ENCODE measurements at places on chromosomes 11 and 22.

DNA sequence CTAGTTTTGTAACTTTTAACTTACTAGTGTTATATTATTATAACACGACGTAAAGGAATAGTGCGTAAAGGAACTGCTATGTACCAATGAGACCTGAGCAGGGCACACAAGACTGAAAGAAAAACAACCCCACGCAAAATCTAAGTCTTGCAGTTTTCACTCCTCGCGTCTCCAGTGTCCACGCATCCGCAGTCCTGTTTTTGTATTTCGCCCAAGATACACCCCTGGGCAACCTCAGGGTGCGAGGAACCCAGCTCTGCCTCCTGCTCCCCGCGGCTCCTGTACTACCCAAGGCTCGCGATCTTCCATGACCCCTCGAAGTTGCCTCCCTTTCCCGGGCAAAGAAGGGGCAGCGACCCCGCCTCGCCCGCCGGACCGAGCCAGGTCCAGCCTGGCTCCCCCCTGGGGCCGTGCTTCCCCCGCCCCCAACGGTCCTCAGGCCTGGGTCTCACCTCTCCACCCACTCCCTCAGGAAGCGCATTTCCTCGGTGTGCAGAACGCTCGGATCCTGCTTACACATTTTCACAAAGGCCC, 393 bp downstream of the ST13 start:
- DNase-seq, result no peak

- DNase-seq, result no peak
These were observed 526 bp downstream of the C1QTNF6 start for GRCh38 chr22:37187552-37187890.

GRCh38 chr22:49666146-49666809, 161.4 kb downstream of the BRD1 start:
- DNase-seq, result no peak

DNA sequence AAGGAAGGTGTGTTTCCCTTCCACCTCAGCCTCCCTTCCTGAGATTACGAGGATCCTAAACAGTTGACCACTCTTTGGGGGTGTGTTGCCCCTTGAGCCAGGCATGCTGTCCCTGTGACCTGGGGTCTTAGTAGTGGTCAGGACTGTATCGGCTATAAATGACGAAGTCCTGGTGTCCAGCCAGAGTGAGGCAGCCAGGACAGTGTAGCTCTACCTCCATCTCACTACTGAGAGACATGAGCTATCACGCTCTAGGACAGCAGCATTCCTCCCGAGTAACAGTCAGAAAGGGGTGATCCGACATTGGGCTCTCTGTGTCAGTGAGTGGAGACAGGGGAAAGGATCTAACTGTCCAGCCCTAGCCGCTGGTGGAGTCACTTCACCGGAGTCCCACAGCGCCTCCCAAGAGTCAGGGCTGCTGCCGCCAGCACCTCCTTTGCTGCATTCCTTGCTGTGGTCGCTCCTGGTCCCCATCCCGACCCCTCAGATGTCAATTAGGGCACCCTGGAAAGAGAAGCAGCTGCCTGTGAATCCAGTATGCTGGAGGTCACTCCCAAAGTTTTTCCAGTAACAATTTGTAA, 3.3 kb upstream of the B3GNT6 start:
- no peak for DNase-seq

DNA sequence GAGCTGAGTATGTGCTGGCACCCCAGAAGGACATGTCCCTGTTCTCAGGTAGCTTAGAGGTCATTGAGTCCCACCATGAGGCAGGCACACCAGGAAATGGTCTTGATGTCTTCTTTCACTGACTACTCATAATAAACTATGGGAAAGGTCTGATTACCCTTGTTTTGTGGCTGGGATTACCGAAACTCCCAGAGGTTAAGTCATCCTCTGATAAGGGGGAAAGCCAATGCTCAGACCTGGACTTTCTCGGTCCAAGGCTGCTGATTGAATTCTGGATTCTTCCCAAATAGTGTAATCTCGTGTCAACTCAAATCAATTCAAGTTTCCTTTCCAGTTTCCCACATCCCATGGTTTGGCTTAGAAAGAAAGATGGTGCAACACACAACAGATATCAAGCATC, 3.7 kb upstream of the CD44 start:
- DNase-seq, result no peak
